Activated naive CD4-positive, alpha-beta T cell treated with anti-CD3 and anti-CD28 coated beads, Interleukin-2, amount 10 ng/mL, durations not matched to agents 5 hours and 36 hours (primary cell): ENCODE measurements at places on chromosomes 7 and 10. TPM values are rescaled to one million over a fixed set of nuclear protein-coding genes. Genes with fewer than 3 reads are reported as not detected.

IL6 gene
- total RNA-seq = 5.8 TPM

TWIST1 gene
- total RNA-seq = 0.20 TPM

LRMDA gene
- not detected for total RNA-seq

PLAC9 gene
- not detected for total RNA-seq

EVX1 gene
- total RNA-seq = not detected

GPRIN2 gene
- total RNA-seq = not detected

GPR85 gene
- not detected for total RNA-seq

LGI1 gene
- not detected for total RNA-seq

C10orf120 gene
- not detected for total RNA-seq

ABCB1 gene
- total RNA-seq = 2.2 TPM

KCNMA1 gene
- total RNA-seq = 0.38 TPM

GPR26 gene
- total RNA-seq = not detected

CTAGE8 gene
- 1.6 TPM for total RNA-seq

DEPP1 gene
- total RNA-seq = 0.31 TPM

SPDYE16 gene
- total RNA-seq = 0.36 TPM

STEAP4 gene
- not detected for total RNA-seq

MACC1 gene
- not detected for total RNA-seq

SLC26A5 gene
- not detected for total RNA-seq

PTPRN2 gene
- 2.3 TPM for total RNA-seq

MKRN1 gene
- total RNA-seq = 103 TPM

SUGCT gene
- total RNA-seq = 0.29 TPM

C10orf71 gene
- not detected for total RNA-seq
